ENCODE measurements at places on chromosomes 13 and 19. TPM values are rescaled to one million over a fixed set of nuclear protein-coding genes. Genes with fewer than 3 reads are reported as not detected.

The CYP2A7 gene
- polyA plus RNA-seq: 0.49 TPM

The CABP5 gene
- not detected for polyA plus RNA-seq

The RAX2 gene
- polyA plus RNA-seq: not detected

The SEMA6B gene
- 2.9 TPM for polyA plus RNA-seq

The LGALS4 gene
- 2.1 TPM for polyA plus RNA-seq

The SAMD1 gene
- 55.4 TPM for polyA plus RNA-seq

The ODAD3 gene
- 1.1 TPM for polyA plus RNA-seq

The PTGER1 gene
- 8.5 TPM for polyA plus RNA-seq

The NR1H2 gene
- polyA plus RNA-seq: 33.4 TPM

The USHBP1 gene
- 10.1 TPM for polyA plus RNA-seq

The CCL25 gene
- polyA plus RNA-seq: not detected

The SYNE4 gene
- 8.1 TPM for polyA plus RNA-seq

The ELSPBP1 gene
- polyA plus RNA-seq: not detected

The KEAP1 gene
- polyA plus RNA-seq: 77.3 TPM

The ZNF90 gene
- 36.7 TPM for polyA plus RNA-seq

Data from left lung (tissue), 14 donors.